Stimulated activated CD8-positive, alpha-beta memory T cell treated with anti-CD3 and anti-CD28 coated beads, Interleukin-12 subunit alpha, Interleukin-12 subunit beta, amount 100 ng/mL, for 4 hours (primary cell): ENCODE measurements at places on chromosomes 11 and 22.

- no peak for DNase-seq
Observed at GRCh38 chr22:44824271-44824670, 71.9 kb downstream of the ARHGAP8 start.

- no peak for DNase-seq
Observed at GRCh38 chr11:95459291-95460042, 228.5 kb upstream of the SESN3 start.

DNA sequence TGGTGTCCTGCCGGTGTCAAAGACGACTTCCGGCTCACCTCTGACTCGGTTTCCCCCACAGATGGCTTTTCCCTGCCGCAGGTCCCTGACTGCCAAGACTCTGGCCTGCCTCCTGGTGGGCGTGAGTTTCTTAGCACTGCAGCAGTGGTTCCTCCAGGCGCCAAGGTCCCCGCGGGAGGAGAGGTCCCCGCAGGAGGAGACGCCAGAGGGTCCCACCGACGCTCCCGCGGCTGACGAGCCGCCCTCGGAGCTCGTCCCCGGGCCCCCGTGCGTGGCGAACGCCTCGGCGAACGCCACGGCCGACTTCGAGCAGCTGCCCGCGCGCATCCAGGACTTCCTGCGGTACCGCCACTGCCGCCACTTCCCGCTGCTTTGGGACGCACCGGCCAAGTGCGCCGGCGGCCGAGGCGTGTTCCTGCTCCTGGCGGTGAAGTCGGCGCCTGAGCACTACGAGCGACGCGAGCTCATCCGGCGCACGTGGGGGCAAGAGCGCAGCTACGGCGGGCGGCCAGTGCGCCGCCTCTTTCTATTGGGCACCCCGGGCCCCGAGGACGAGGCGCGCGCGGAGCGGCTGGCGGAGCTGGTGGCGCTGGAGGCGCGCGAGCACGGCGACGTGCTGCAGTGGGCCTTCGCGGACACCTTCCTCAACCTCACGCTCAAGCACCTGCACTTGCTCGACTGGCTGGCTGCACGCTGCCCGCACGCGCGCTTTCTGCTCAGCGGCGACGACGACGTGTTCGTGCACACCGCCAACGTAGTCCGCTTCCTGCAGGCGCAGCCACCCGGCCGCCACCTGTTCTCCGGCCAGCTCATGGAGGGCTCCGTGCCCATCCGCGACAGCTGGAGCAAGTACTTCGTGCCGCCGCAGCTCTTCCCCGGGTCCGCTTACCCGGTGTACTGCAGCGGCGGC lies 5.5 kb downstream of the B3GNT6 start:
- no peak for DNase-seq

DNA sequence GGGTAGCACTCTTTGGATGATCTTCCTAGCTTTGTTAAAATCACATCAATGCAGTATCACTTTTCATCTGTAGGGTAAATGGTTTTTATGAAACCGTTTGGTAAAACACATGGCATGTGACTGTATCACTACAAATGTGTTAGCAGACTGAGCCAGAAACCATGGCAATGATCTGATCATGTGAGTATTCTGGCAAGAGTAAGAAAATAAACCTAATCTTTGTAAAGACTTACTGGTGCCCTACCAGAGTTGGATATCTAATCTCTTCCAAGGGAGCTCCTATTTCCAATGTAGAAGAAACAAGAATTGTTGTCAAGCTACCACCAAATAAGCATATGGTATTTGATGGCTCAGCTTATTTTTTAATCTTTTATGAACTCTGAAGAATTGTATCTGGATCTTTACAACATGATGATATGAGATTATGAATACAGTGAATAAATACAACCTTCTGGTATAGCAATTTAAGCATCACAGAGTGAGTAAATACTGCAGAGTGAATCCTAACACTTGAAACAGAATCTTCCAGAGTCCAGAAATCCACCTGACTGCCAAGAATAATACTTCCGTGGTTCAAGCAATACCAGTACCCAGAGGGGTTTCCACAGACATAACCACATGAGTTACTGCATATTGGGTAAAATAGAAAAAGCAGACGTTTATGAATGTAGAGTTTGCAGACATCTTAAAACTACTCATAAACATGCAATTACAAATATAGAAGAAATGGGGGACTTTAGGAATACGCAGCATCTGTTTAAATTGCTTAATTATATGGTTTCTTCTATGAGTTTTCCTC lies 238.8 kb downstream of the TTC28 start:
- DNase-seq, result no peak

DNA sequence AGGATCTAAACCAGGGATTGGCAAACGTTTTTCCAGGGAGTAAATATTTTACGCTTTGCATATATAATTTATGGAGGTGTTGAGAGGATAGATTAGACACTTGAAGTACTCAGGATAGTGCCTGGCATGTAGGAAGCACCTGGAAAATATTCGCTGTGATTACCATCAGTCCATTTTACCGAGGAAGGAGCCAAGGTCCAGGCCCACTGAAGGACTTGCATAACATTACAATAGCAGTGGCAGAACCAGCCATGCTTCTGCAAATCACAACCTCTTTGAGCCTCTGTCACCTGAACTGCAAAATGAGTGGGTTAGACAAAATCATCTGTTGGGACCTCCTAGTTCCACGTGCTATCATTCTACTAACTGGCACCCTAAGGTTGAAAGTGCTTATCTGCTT lies 5.4 kb downstream of the FUT4 start:
- DNase-seq, result no peak

DNA sequence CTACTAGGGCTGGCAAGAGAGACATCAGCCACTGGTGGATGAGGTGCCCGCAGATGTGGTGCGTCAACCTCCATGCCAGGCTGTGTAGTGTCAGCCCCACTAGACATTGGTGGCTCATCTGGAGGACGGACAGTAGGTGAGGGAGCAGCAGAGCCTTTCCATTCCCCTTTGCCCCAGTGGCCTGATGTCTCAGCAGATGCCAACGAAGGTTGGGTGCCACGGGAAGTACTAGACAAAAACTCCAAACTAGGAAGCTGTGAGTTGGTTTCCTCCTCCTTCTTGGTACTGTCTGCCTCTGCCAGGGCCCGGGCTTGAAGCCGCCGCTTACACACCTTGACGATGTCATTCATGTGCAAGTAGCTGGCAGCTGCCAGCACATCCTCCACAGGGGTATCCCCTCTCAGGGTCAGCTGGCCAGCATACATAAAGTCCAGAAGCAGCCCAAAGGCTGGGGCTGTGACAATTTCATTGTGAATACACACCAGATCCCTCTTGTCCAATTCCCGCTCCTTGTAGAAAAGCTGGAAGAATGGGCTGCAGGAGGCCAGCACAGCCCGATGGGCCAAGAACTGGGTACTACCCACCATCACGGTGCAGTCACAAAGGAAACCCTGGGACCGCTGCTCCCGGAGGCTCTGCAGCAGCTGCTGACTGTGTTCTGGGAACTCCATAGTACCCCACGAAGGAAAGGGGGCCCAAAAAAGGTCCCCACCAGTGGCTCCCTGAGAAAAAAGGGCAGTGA lies 795 bp downstream of the ZBTB3 start:
- no peak for DNase-seq

- no peak for DNase-seq
Observed at GRCh38 chr22:32389685-32390084, 22.4 kb downstream of the RTCB start.

DNA sequence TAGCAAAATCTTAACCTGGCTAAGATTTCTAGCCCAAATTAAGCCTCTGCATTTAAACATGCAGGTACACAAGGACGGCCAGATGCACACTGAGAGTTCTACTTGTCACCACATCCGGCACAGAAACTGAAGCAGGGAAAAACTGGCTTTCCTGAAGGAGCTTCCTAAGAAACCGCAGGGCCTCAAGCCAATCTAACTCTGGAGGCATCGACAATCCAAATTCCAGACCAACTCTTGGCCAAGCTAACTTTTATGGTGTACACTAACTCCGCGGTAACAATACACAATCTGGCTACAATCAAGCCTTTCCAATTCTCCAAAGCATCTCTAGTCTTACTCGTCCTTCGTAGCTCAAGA lies 1.2 kb downstream of the MSANTD2 start:
- DNase-seq, result no peak

DNA sequence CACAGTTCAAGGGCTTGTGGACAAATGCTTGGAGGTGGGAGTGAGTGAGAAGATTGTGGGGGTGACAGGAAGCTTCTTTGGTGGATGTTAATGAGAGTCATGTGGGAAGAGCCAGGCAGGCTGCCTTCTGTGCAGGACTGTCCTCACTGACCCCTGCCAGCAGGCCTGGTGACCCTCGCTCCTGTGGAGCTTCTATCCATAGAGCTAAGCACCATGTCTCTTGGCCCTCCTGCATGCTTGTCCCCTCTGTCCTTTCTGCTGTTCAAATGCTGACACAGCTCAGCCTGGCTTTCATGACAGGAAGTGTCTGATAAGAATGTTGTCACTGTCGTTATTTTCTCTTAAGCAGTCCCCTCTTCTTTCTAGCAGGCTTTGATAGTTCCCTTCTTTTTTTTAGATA lies 37.6 kb downstream of the NAT10 start:
- DNase-seq, result no peak

DNA sequence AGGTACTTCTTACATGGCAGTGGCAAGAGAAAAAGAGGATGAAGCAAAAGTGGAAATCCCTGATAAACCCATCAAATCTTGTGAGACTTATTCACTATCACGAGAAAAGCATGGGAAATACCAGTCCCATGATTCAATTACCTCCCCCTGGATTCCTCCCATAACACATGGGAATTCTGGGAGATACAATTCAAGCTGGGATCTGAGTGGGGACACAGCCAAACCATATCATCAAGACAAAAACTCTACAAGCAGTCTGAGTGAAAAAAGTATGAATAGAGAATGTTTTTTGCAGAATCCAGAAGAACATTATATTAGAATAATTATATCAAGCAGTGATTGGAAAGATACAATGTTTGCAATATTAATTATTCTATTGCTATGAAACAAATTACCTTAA lies 893.7 kb downstream of the FAM181B start:
- DNase-seq, result no peak

DNA sequence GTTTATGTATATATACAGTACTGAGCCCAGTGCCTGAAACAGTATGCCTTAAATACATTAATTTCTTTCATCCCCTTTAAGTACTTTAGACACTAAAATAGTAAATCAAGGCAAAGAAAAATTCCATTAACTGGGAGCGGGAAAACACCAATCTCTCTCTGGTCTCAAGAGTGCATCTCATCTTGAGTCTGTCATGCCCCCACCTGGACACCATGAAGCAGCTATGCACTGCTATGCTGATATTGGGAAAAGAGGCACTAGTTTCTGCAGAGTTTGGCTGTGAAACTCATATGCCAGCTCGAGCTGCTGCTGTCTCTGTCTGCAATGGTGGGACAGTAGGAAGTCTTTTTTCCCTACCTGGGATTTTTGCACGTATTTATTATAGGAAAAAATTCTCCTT lies 754.4 kb upstream of the RAG2 start:
- DNase-seq, result no peak

DNA sequence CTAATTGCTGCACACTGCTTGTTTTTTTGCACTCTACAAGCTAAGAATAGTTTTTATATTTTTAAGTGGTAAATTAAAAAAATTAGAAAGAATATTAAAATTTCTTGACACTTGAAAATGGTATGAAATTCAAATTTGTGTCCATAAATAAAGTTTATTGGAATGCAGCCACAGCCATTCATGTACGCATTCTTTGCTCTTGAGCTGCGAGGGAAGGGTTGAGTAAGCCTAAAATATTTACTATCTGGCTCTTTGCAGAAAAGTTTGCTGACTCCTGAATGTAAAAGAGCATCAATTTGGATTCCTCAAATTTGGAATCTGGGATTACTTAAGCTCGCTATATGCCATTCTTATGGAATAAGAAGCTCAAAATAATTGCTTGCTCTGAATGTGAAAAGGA lies 3.4 kb upstream of the ADAMTS8 start:
- DNase-seq, result no peak

DNA sequence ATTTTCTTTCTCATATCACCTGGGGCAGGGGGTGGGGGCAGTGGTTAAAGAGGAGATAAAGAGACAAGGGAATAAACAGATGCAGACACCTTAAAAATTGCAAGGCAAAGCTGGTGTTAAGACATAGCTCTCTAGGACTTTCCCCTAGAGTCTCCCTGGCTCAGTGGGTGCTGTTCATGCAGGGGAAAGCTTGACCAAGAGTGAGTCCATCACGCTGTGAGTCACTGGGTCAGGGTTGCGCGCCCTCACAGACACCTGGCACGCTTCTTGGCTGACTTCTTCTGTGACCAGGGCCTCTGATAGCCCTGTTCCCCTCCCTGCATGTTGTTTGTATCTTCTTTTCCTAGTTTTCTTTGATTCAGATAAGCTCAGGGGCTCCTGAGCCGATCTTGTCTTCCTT lies 31.9 kb downstream of the COMMD9 start:
- DNase-seq, result no peak

GRCh38 chr11:126864934-126865333 lies 135.6 kb downstream of the KIRREL3 start:
- DNase-seq, result no peak

- no peak for DNase-seq
Observed at GRCh38 chr11:69116671-69117070, 39.1 kb upstream of the SMIM38 start.

- no peak for DNase-seq
Observed at GRCh38 chr11:80632156-80632555, 1191.3 kb upstream of the TENM4 start.

GRCh38 chr11:2175659-2176058 lies 4.0 kb upstream of the TH start:
- no peak for DNase-seq
